ENCODE measurements at places on chromosomes 13 and 19.
A peak's percentile ranks its signal among the peaks of the same experiment; 100 is the strongest.

- no peak for DNase-seq
Measured at GRCh38 chr19:39677961-39678889, 22.5 kb downstream of the LGALS16 start.

- no peak for DNase-seq
Measured at GRCh38 chr13:49503951-49504350, 8.2 kb downstream of the PHF11 start.

GRCh38 chr13:75405976-75406703, 75.8 kb downstream of the TBC1D4 start:
- no peak for DNase-seq

- DNase-seq, result no peak
Measured at GRCh38 chr13:113052206-113052605, 53.4 kb upstream of the F7 start.

DNA sequence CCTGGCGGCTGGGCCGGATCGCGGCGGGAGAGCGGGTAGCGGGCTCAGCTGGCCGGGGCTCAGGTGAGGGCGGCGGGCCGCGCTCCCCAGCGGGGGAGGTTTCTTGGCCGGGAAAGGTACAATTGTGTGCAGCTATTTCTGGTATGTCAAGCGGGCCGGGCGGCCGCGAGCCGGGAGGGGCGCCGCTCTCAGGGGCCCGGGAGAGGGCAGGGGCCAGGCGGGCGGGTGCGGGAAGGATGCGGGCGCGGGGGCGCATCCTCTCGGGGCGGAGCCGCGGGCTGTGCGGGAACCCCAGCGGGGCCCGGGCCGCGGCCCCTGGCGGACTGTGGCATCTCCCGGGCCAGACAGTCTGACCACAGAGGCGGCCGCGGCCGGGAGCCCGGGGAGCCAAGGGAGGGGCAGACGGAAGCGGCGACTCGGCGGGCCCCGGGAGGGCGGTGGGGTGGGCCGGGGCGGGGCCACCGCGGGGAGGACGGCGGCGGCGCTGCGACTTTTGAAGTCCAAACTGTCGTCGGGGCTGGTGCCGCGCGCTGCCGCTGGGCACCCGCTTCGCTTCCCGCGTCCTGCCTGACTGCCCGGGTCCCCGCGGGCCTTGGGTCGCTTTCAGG, at the start of gene LMO7:
Gene LMO7 (plus strand): TSS at position 503 of the 608 bp plus-strand sequence. CDS start 328 bp downstream, outside the sequence.
- peak; percentile 38 for DNase-seq

DNA sequence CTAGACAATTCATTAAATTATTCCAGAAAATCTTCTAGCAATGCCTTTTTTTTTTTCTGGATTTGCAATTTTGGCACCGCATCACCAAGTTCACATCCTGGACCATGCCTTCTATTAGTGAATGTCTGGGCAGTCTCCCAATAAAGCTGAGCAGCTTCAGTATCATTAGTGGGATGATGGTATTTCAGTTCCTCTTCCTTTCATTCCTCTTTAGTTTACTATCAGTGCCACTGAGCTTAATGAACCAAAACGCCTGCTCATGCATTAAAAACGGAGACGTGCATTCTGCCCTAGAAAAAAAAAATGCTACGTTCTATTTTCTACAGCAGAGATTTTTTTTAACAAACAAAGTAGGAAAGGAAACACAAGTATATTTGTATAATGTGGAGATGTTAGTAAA, 343.0 kb downstream of the PCDH9 start:
- peak; percentile 10 for DNase-seq
